NCI-H187 (cell line): ENCODE measurements at places on chromosomes 7 and 10.

DNA sequence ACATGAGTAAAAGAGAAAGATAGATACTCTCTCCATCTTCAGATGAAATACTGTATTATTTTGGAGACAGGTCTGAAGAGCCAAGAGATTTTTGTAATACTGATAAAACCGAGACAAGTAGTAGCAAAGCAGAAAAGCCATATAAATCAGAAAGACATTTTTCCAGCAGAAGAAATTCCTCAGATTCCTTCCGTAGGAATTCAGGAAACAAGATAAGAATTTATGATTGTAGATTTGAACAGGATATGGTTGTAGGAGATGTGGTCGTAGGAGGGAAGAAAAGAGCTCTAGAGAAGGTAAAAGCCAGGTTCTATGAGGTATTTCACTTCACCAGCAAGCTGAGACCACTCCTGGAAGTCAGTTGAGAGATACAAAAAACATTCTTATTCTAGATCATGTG is 17.6 kb upstream of the AASS start:
- no peak for DNase-seq

- DNase-seq, result no peak
These were observed 193.1 kb upstream of the KLF14 start for GRCh38 chr7:130927062-130927461.

- DNase-seq, result no peak
These were observed 103.6 kb downstream of the SH3PXD2A start for GRCh38 chr10:103751667-103752290.

GRCh38 chr7:152424348-152425108 is 11.3 kb downstream of the KMT2C start:
- DNase-seq, result no peak

DNA sequence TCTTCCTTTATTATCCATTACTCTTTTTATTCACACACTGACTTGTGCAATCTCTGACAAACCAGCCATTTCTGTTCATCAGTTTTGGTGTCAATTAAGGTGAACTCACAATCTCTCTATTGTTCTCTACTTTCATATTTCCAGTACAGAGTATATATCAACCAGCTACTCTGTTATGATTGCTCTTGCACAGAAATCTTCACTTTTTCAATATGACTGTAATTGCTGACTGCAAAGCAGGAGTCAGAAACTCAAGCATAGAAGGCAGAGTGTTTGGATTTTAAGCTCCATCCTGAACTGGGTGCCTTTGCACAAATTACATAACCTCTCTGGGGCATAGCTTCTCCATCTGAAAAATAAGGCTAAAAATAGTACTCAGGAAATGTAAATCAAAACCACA is 1042.0 kb downstream of the GRM8 start:
- no peak for DNase-seq

DNA sequence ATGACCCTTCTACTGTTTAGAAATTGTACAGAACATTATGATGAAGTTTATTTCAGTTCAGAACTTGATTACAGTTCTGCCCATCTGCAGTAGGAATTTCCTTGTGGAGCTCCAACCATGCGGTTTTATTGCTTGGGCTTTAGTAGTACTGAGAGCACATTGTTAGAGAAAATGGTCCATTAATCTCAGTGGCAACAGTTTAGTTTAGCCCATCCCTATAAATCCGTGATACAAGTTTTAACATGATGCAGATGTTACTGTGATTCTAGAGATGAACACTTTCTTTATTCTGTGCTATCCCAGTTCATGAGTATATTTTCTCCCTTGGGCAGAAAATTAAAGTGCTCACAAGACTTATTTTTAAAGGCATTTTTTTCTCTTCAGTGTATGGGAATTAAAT is 84.8 kb upstream of the FZD8 start:
- DNase-seq, result no peak

- no peak for DNase-seq
These were observed 489.8 kb downstream of the NEBL start for GRCh38 chr10:20407357-20407756.

GRCh38 chr10:9922126-9922870 is 1095.4 kb upstream of the CELF2 start:
- no peak for DNase-seq

DNA sequence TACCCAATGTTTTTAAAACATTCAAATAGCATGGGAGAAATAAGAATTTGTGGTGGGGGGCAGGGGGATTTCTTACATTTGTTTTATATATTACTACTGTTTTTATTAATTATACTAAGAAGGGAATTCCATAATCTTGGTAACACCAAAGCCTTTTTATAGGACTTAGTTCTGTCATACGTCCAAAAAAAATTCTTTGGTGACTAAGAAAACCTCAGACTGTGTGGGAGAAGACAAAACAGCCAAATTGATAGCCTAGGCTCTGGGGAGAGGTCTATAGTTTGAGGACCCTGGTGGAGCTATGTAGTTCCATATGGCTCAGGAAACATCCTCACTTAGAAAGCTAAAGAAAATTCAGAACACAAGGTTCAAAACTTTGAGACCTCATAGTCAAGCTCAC is 23.4 kb downstream of the ACSM6 start:
- no peak for DNase-seq

GRCh38 chr10:31757831-31758230 is 170.8 kb downstream of the ARHGAP12 start:
- DNase-seq, result no peak

GRCh38 chr7:23347682-23348180 is 48.6 kb downstream of the MALSU1 start:
- no peak for DNase-seq

GRCh38 chr7:54485044-54485443 is 57.1 kb upstream of the VSTM2A start:
- no peak for DNase-seq

DNA sequence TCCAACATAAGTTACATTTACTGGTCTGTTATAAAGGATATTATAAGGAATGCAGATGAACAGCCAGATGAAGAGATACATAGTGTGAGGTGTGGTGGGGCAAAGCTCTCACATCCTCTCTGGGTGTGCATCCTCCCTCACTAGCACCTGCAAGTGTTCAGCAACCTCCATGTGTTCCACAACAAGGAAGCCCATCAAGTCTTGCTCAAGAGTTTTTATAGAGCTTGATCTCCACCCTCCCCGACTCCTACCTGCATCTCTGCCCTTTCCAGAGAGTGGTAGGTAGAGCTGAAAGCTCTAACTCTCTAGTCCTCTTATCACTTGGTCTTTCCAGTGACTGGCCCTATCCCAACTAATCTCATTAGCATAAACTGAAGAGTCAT is 12.5 kb upstream of the GHITM start:
- DNase-seq, result no peak

- no peak for DNase-seq
These were observed 50.1 kb downstream of the COL1A2 start for GRCh38 chr7:94444813-94445212.

DNA sequence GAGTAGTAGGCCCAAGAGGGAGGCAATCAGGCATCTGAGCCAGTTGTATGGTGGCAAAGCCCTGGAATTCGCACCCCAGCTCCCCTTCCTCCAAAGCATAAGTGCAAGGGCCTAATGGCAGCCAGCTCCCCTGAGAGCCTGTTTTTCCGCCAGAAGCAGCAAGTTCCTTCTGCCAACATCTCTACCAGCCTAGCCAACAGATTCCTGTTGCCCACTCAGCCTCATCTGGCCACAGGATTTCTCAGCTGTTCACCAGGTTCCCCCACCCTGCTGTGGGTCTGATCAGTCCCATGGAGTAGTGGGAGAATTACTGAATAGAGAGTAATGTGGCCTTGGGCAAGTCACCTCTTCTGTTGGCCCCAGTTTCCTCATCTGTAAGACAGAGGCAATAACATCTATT is 186.2 kb upstream of the PDE1C start:
- DNase-seq, result no peak

DNA sequence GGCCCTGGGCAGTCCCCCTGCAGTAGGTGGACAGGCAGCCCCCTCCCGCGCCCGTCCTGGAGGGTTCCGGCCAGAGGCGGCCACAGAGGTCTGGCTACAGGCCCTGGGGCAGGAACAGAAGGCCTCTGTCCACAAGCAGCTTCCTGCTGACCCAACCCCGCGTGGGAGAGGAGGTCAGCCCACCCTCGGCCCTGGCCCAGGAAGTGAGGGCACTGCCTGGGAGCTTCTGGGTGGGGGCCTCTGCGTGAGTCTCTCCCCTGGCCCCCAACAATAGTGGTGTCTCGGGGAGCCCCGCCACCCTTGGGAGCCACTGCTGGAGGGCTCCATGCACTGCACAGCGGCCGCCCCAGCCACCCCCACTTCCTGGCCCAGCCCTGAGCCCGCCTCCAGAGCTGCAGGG is 4.7 kb downstream of the MICALL2 start:
- DNase-seq, result no peak
